ENCODE measurements at places on chromosomes 16 and 17. TPM values are rescaled to one million over a fixed set of nuclear protein-coding genes. Genes with fewer than 3 reads are reported as not detected.

Gene WBP2
- 45.8 TPM for total RNA-seq

Gene RND2
- total RNA-seq: 7.6 TPM

DNA sequence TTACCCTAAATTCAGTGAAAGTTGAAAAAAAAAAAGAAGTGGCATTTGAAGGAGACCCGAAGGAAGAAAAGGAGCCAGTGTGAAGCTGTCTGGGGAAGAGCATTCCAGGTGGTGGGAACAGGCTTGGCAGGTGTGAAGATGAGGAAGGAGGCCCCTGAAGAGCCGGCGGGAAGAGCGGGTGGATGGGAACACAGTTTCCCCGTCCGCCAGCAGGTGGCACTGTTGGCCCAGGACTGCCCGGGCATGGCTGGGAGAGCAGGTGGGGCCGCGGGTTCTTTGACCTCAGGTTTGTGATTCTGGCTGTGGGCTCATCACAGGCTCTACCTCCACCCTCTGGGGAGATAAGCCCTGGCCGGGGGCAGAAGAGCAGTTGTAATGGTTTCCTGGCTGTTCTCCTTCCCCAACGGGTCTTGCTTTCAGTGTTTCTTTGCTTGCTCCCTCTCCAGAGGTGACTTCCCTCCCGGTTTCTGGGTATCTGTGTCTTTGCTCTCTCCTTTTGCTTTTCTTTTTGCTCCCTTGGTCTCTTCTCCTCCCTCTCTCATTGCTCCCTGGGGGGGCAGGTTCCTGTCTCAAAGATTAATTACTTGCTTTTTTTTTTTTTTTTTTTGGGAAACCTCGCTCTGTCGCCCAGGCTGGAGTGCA lies 32.3 kb downstream of the RAP1GAP2 start:
- DNase-seq: peak; percentile 56

- no peak for DNase-seq
Measured at GRCh38 chr16:52446080-52446479, 100.9 kb downstream of the TOX3 start.
